ENCODE measurements at places on chromosomes 6 and 20.

- peak; percentile 83 for DNase-seq
These were observed 390.1 kb upstream of the CITED2 start for GRCh38 chr6:139764498-139764986.

- no peak for DNase-seq
These were observed 87.2 kb downstream of the GINS1 start for GRCh38 chr20:25494506-25495188.

- peak; percentile 46 for DNase-seq
These were observed 157.7 kb upstream of the MMS22L start for GRCh38 chr6:97440590-97441176.

DNA sequence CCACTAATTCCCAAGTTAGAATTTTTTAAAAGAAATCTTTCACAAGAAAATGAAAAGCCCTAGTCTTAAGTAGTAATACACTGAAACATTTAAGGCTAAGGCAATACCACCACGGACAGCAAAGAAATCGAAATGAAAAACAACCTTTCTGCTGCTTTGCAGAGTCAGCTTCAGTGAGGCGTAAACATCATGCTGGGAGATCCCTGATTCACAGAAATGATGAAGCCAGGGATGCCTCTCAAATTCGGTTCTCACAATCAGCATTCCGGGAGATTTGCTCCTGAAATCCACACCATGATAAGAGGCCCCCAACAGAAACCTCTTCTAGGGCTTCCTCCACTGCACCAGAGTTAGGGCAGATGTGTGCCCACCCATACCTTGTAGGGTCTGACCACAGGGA, 18.6 kb downstream of the RRBP1 start:
- no peak for DNase-seq

DNA sequence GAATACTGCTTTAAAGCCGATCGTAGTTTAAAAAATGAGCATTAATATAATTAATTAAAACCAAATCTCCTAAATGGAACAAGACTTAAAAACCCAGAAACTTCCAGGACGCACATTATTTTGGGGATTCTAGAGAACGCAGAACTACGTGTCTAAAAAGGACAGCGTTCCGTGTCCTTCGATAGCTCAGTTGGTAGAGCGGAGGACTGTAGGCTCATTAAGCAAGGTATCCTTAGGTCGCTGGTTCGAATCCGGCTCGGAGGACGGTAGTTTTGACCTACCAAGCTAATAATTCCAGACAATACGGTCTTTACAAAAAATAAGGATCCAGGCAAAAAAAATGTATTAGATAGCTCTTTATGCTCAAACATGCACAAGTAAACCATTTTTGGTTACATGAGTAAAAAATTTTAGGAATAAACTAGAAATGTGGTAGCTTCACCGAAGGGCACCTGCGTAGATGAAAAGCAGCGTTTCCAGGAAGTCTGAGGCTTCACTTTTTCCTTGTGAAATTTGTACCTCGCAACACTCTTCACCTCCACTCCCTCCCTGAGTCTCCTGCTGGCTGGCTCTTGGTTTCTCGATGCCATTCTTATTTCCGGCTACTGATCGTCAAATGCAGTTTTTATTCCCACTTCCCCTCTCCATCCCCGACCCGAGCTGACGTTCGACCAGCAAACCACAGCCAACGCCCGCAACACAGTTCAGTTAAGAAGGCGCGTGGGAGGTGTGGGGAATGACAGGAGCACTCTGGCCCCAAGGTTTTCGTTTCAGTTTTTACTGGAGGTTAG, 19.6 kb upstream of the ABT1 start:
- DNase-seq: peak; percentile 84

DNA sequence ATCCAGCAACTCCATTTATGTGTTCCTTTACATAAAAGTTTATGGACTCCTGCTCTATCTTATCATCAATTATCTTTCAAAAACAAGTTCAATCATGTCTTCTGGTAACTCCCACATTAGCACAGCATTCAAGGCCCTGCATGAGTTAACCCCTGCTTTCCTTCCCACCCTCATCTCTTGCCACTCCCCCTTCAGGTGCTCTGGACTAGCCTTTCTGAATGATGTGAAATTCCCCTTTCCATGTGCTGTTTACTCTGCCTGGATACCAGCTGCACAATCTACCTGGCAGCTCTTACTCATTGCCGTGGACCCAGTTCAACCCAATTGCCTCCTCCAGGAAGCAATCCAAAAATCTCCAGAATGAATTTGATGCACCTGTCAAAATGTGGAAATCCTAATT, 11.9 kb downstream of the ADGRF4 start:
- DNase-seq: no peak

Data from HCT116 (cell line).